DMS153 (cell line): ENCODE measurements at places on chromosomes 12 and 14.
A peak's percentile ranks its signal among the peaks of the same experiment; 100 is the strongest.

DNA sequence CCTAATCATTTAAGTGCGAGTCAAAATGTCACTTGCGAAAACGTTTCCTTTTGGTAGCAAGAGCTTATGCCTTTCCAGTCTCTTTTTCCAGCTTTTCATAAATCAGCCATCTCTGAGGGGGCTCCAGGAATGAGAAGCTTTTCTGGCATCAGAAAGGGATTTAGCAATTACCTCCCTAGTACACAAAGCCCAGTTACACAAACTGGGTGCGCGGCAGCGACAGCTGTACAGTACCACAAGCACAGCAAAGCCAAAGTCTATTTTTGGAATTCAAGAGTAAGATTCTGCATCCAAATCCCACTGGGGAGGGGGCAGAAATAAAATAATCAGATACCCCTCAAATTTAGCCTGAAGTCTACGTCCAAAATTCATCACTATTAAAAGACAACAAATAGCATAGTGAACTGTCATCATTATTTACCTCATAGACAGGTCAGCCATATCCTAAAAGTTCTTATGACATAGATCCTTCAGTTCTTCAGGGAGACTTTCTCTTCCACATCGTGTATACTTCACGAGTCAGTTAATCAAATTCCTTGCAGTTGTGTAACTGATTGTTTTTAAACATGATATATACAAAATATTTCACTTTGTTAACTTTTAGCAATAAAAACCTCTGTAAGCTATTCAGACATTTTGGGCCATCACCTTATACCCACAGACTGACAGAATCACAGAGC, 150.8 kb downstream of the TTC7B start:
- no peak for DNase-seq

- no peak for DNase-seq
These were observed 61.3 kb downstream of the DIP2B start for GRCh38 chr12:50566066-50566465.

- DNase-seq, result no peak
These were observed 43.9 kb downstream of the CCDC88C start for GRCh38 chr14:91373591-91374254.

DNA sequence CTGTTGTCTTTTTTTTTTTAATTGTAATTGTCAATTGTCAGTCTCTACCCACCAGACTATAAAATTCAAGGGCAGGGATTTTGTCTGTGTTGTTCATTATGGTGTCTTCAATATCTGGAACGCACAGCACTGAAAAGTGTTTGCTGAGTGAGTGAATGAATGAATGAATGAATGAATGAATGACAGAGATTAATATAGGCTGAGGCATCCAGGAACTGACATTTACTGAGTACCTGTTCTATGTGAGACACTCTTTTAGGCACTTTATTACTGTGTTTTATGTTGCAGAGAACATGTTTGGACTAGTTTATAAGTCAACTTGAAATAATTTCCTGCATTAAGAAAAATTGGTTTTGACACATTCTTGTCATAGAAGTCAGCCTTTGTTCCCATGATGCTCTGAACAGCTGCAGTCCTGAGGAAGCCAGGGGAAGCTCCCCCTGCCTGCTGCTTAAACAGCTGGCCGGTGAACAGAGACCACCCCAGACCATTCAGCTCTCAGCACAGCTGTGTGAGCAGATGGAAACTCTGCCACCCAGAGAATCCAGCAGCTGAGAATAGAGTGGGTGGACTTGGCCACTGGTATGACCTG, 160.7 kb upstream of the CCND2 start:
- DNase-seq, result no peak

DNA sequence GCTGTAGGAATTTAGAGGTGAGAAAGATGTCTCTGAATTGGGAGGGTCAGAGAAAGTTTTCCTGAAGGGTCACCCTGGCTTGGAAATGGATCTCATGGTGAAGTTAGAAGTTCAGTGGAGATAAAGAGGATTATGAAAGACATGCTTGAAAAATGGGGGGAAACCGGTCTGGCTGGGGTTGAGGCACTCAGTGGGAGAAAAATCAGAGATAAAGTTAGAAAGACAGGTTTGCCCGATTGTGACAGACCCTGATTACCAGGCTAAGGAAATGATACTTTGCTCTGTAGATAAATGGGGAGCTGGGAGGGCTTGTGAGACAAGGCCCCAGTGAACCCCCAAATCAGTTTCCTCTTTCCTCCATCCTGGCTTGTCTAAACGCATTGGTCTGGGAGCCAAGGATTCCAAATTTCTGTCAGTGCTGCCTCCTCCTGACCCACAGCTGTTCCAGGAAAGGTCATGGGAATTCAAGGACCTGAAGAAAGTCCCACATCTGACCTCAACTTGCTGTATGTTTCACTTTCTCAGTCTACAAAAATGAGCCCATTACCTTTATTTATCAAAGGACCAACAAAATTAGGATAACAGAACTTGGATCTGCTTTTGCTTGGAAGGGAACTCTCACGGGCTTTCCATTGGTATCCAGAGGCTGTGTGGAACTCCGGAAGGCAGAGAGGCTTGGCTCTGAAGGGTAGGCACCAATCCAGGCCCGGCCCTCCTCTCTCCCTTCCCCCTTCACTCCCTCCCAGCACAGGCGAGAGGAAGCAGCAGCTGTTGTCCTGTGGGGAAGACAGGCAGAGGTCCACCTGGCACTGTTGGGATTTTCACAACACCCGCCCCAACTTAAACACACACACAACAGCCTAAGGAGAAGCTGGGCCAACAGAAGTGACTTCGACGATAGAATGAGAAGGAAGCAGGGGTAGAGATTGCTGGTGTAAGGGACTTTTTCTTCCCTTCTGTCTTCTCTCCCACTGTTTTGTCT, 3.4 kb upstream of the RNASE7 start:
- peak; percentile 36 for DNase-seq

DNA sequence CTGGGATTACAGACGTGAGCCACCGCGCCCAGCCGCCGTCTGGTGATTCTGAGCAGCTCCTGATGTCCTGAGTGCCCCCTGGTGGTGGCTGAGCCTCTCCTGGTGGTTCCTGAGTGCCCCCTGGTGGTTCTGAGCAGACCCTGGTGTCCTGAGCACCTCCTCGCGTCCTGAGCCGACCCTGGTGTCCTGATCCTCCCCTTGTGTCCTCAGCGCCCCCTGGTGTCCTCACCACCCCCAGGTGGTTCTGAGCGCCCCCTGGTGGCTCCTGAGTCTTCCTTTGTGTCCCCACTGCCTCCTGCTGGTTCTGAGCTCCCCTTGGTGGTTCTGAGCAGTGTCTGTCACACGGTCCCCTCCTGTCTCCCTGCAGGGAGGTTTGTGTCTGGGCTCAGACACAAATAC, 1304.9 kb downstream of the TMEM121 start:
- no peak for DNase-seq

DNA sequence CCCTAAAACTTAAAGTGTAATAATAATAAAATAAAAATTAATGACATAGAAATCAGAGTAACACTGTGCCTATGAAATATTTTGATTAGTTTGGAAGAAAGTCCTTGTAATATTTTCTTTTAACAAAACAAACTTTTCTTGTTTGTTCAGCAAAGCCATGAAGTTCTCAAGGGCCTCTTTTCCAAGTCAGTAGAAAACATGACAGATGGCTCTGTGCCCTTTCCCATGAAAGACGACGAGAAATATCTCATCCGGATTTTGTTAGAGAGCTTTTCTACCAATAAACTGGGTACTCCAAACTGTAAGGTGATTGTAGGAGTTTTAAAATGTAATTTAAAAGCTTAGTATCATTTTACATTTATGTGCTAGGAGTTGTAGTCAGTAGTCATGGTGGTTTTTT, 54.5 kb upstream of the ASPG start:
- DNase-seq, result no peak
